ENCODE measurements at places on chromosomes 13 and 19. TPM values are rescaled to one million over a fixed set of nuclear protein-coding genes. Genes with fewer than 3 reads are reported as not detected.

Gene CGB2
- total RNA-seq, result not detected

Gene KDELR1
- 86.6 TPM for total RNA-seq

Gene ZNF284
- total RNA-seq, result 0.36 TPM

Gene CCNA1
- 3.1 TPM for total RNA-seq

Gene CTXN1
- total RNA-seq, result not detected

Gene BAX
- 58.9 TPM for total RNA-seq

Gene SYNGR4
- total RNA-seq, result not detected

Gene IGFL2
- 2.3 TPM for total RNA-seq

Gene NLRP4
- total RNA-seq, result not detected

Gene MADCAM1
- total RNA-seq, result 0.36 TPM

Gene USHBP1
- 0.64 TPM for total RNA-seq

Gene PDX1
- total RNA-seq, result not detected

Gene TNFRSF19
- total RNA-seq, result 13.1 TPM

Gene TOMM40
- total RNA-seq, result 71.4 TPM

Gene ZNF491
- total RNA-seq, result 0.20 TPM

Gene CYP4F2
- total RNA-seq, result not detected

Gene ELANE
- total RNA-seq, result not detected

Gene KLF1
- total RNA-seq, result not detected

Gene C19orf85
- total RNA-seq, result not detected

Gene ANKLE1
- total RNA-seq, result 0.04 TPM

Gene CERS4
- total RNA-seq, result 84.8 TPM

Gene CYP4F8
- total RNA-seq, result not detected

Gene S1PR2
- 2.5 TPM for total RNA-seq

Gene ZNF582
- total RNA-seq, result 0.92 TPM

Gene SAMD4B
- total RNA-seq, result 53.3 TPM

Gene ZNF93
- total RNA-seq, result 2.6 TPM

Gene ICAM1
- 3.5 TPM for total RNA-seq

Gene FAM216B
- total RNA-seq, result not detected

Gene GIPR
- 0.16 TPM for total RNA-seq

Gene KLF16
- 23.4 TPM for total RNA-seq

Gene C3
- 65.0 TPM for total RNA-seq

Gene LGALS4
- 0.40 TPM for total RNA-seq

Gene RINL
- total RNA-seq, result 7.6 TPM

Gene ATF5
- total RNA-seq, result 15.1 TPM

Gene GRK1
- total RNA-seq, result not detected

Gene ZNF486
- total RNA-seq, result 0.60 TPM

Gene ZNF470
- total RNA-seq, result 2.4 TPM

Gene FCAR
- 0.16 TPM for total RNA-seq

Gene ENOX1
- 0.12 TPM for total RNA-seq

Gene DIS3
- total RNA-seq, result 19.7 TPM

Gene ZFR2
- total RNA-seq, result not detected

Gene DZIP1
- 5.4 TPM for total RNA-seq
